ENCODE measurements at places on chromosomes 6 and 20. TPM values are rescaled to one million over a fixed set of nuclear protein-coding genes. Genes with fewer than 3 reads are reported as not detected.
A peak's percentile ranks its signal among the peaks of the same experiment; 100 is the strongest.

Gene CST3
- 77.8 TPM for total RNA-seq

GRCh38 chr6:169487579-169488436, 214.0 kb downstream of the WDR27 start:
- DNase-seq: no peak

GRCh38 chr20:11168026-11168425, 494.2 kb upstream of the JAG1 start:
- DNase-seq: no peak

DNA sequence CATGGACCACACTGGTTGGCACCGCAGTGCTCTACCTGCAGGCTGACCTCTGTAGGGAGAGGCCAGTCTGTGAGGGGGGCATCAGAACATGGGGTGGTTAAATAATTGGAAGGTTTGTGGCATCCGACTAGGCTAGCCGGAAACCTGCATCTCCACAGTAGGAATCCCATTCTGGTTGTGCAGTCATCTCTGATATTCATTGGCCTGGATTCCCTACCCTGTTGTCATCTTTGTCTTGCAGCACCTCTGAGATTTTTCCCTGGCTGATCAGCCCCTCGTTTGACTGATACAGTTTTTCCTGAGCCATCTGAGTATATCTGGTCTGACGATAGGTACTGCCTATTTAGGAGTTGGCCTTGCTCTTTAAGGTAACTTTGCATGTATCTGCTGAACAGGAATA, 259.4 kb downstream of the TMEM242 start:
- DNase-seq: no peak

Gene WFDC5
- total RNA-seq: not detected

Gene PROKR2
- not detected for total RNA-seq

DNA sequence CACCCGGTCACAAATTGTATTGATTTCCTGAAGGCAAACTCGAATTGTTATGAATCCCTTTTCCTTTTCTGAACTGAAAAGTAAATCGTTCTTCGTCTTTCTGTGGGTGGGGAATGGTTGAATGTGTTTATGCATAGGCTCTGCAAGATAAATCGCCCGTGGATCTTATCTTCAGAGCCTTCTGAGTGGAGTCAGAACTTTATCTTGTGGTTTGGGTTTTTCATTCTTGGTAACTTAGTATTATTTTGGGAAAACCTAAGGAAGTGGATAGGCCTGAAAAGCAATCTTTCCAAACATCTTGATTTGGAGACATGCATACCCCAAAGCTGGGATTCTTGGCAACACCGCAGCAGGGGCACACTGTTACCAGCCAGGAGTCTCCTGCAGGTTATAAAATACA, 122.4 kb downstream of the MAP3K7 start:
- DNase-seq: no peak

Gene SLC35D3
- under 0.01 TPM for total RNA-seq

DNA sequence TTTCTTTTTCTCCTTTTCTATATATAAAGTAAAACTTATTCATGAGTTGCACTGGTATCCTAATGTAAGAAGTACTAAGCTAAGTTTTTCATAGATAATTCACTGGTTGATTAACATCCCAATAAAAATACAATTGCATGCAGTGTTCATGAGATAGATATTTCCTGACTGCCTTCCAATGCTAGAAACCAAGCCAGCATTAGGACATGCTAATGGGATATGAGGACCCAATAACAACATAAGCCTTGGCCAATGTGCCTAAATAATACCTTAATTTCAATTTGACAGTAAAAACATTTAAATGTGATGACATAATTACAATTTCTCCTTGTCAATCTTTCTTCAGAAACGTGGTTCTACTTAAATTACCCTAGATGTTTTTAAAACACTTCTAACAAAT, 152.7 kb downstream of the RNGTT start:
- DNase-seq: no peak

Gene TP53TG5
- total RNA-seq: not detected

- no peak for DNase-seq
These were observed 111.1 kb downstream of the CEBPB start for GRCh38 chr20:50301712-50302111.

DNA sequence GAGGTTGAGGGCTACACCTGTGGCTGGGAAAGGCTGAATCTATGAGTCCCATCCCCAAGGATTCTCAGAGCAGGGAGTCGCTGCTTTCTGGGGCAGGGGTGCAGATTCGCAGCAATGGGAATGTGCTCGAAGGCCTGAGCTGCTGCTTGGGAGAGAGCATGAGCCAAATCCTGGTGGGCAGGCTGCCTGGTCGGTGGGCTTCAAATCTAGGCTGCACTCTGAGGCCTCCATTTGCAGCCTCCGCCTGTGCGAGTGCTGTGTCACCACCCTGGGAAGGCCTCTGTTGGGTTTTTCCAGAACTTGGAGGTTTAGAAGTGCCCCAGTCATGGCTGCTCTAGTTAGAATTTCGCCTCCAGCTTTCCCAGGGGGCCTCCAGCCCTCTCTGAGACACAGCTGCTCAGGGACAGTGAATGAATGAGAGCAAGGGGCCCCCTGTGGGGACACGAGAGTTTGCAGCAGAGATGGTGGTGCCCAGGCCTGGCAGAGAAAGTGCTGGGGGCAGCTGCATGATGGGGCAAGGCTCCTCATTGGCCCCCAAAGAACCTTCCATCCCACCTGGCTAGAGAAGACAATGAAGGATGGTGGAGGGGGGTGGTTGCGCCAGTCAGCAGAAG, 31.1 kb upstream of the RNF24 start:
- no peak for DNase-seq

Gene GRM1
- under 0.01 TPM for total RNA-seq

GRCh38 chr6:77986380-77987034, 333.7 kb downstream of the MEI4 start:
- no peak for DNase-seq

- DNase-seq: no peak
These were observed 20.9 kb upstream of the MAP1LC3A start for GRCh38 chr20:34537651-34538050.

DNA sequence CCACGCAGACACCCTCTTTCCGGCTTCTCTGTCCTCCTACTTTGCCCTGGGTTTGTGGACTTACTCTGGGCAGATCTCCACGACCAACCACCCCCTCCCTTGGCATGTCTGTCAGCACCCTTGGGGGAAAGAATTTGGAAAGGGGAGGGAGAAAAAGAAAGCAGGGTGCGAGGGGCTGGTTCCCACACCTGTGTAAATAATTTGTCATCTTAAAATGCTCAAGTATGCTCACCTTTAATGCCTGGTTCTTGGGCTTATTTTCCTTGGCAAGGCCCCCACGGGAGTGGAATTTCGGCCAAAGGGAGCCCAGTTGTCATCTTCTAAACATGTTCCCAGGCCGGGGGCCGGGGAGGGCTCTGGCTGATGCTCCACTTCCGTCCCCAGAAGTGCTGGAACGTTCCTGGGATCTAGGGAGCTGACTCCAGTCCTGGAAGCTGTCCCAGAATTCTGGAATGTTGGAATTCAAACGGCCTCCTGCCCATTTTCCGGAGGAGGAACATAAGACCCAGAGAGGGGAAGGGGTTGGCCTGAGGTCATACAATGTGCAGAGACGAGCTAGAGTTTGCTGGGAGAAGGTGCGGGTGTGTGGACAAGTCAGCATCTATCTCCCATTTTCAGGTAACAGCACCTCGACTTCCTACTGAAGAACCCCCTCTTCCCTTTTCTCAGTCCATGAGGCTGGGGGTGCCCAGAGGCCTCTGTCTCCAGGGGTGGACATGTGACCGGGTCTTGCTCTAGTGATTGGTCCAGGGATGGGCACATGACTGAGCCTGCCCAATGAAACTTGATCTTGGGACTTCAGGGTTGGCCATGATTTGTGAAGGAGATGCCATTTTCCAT, 122.3 kb downstream of the CEBPB start:
- no peak for DNase-seq

DNA sequence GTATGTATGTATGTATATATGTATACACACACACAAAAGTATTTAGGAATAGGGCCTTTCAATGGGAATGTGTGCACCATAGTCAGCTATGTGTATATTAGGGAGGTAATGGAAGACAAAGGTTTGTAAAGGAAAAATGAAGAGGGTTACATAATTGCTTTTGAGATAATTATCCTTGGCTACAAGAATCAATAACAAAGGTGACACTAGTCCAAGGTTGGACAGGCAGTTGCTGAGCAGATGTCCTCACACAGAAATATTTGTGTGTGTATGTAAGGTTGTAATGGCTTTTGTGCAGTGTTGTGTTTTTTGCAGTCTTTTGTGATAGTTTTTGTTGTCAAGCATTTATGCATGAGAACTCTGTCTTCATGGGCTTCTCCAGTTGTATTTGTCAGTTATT, 157.9 kb upstream of the MARCKS start:
- DNase-seq: no peak

GRCh38 chr20:878511-879307, 37.4 kb downstream of the ANGPT4 start:
- peak; percentile 35 for DNase-seq

GRCh38 chr6:167244991-167245390, 46.1 kb upstream of the UNC93A start:
- DNase-seq: no peak

- DNase-seq: no peak
These were observed 49.9 kb downstream of the MUC22 start for GRCh38 chr6:31060145-31060544.

- peak; percentile 31 for DNase-seq
These were observed 615.7 kb upstream of the ARID1B start for GRCh38 chr6:156161471-156161870.

Gene HLA-C
- 1,739 TPM for total RNA-seq

Gene ZC3H12D
- 3.8 TPM for total RNA-seq

Gene GHRH
- total RNA-seq: not detected

Gene EFCAB8
- total RNA-seq: under 0.01 TPM

- DNase-seq: no peak
These were observed 47.8 kb downstream of the SHLD1 start for GRCh38 chr20:5797843-5798462.

DNA sequence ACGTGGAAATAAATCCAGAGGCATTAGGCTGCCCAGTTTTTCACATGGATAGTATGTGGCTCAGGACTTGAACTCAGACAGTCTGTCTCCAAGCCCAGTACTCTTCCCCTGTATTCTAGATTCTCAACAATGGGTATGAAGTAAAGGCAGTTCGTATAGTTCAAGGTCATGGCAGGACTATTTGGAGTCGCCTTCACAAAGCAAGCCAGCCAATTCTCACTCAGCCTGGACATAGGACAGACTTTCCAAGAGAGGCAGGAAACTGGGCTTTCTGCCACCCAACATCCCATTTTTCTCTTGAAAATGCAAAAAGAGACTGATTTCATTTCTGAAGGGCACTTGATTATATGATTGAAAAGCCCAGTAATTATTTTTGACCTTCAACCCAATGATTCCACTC, 111.0 kb downstream of the EDN1 start:
- DNase-seq: no peak

DNA sequence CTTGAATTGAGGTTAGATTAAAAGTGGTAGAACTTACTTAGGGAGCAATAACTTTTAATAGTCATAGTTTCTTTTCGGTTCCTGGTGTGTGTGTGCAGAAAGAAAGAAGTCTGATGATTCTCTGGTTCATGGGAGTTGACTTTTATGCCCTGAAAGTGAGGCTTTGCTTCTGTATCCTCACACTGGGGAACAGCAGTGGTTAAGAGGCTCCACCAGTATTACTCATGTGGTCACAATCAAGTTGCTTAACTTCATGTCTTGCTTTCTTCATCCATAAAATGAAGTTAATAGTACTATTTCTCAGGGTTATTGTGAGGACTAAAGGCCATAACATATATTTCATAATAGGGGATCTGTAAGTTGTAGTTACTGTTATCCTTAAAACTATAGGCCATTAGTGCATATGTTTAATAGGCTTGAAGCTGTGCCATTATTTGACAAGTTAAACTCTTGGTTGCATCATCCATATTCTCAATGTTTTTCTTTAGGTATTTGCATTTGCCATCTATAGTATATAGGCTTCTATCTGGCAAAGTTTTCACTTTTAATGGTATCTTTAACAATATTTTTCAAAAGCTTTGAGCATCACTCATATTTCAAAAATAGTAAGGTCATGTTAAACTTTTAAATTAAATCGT, 262.4 kb downstream of the PLCB1 start:
- DNase-seq: no peak

DNA sequence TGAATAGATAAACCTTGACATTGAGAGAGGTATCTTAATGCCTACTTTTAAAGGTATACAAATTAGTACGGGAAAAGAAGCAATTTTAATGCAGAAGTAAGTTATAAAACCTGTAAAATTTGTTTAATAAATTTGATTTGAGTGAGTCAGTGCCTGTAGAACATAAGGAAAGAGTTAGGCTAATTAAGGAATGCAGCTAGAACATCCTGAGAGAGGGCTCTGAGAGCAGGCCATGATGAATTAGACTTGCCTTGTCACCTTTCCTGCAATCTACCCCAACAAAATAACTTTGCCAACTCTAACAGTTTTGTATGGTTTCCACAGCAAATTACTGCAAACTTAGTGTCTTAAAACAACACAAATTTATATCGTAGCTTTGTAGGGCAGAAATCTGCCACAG, 700.8 kb downstream of the RFPL4B start:
- no peak for DNase-seq

Gene CST9
- total RNA-seq: not detected

Gene SERAC1
- 7.5 TPM for total RNA-seq

- DNase-seq: no peak
These were observed 70.7 kb downstream of the LYRM2 start for GRCh38 chr6:89567630-89568390.

All from hematopoietic multipotent progenitor cell (in vitro differentiated cells).